CD4-positive, alpha-beta memory T cell (primary cell): ENCODE measurements at places on chromosomes 4 and X. TPM values are rescaled to one million over a fixed set of nuclear protein-coding genes. Genes with fewer than 3 reads are reported as not detected.

The MAGEA12 gene
- not detected for total RNA-seq

The CRLF2 gene
- total RNA-seq, result 0.19 TPM

The CCDC149 gene
- total RNA-seq, result 0.14 TPM

The MGAT4D gene
- not detected for total RNA-seq

The CLCN4 gene
- total RNA-seq, result 0.29 TPM

The CFAP99 gene
- 0.12 TPM for total RNA-seq

The PDGFRA gene
- not detected for total RNA-seq

The MTTP gene
- total RNA-seq, result not detected

The MED12 gene
- total RNA-seq, result 84.4 TPM

The SERTM2 gene
- not detected for total RNA-seq

The LRIT3 gene
- total RNA-seq, result 0.26 TPM

- DNase-seq, result no peak
Measured at GRCh38 chrX:134239016-134239415, 2.0 kb downstream of the CCDC160 start.

GRCh38 chr4:141099326-141099725 is 33.9 kb downstream of the RNF150 start:
- DNase-seq, result no peak

DNA sequence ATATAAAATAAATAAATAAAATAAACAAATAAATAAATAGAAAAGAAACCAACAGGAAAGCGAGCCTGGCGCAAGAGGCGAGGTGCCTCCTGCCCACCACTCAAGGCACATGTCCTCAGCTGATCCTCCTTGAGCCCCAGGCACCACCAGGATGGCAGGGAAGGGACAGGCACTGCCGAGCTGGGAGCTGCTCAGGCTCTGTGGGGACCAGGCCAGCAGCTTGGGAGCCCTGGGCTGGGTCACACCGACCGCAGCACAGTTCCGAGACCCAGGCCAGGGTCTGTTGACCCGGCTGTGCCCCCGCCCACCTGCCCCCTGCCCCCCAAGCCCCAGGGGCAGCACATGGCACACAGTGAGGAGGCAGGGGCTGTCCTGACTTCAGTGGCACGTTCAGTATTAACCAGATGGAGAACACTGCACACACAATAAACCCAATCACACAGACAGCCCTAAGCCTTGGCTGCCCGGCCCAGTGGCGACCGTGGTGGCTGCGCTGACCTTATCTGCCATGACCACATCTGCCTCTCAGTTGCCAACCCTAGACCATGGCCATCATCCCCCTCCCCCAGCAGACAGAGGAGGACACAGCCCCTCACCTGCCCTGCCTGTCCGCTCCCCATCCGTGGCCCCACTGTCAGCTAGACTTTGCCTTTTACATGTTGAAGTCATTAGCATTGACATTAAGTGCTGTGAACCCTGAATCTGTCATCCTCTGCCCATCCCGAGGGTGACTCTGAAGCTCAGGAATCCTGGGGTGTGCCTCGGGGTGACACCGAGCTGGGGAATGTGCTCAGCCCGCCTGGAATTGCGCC is 2.9 kb upstream of the TREX2 start:
- DNase-seq, result no peak

DNA sequence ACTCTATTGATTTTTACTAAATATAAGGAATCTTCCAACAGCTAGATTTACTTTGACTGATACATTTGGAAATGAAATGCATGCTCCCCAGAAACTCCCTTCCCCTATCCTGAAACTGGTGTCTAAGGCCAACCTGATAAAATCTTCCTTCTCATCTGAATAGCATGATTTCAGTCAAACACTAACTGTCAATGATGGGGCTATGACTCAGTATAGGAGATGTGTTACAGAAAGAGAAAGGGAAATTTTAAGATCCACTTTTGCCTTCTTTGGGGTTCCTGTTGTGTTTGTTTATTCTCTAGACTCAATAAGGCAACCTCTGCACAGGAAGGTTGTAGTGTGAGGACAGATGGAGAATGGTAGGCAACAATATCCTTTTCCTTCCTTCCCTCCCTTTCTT is 160.7 kb downstream of the MOSPD2 start:
- DNase-seq, result no peak

- no peak for DNase-seq
Measured at GRCh38 chr4:96012687-96013086, 172.8 kb downstream of the PDHA2 start.

- DNase-seq, result no peak
Measured at GRCh38 chr4:107831140-107831539, 6.4 kb downstream of the SGMS2 start.

DNA sequence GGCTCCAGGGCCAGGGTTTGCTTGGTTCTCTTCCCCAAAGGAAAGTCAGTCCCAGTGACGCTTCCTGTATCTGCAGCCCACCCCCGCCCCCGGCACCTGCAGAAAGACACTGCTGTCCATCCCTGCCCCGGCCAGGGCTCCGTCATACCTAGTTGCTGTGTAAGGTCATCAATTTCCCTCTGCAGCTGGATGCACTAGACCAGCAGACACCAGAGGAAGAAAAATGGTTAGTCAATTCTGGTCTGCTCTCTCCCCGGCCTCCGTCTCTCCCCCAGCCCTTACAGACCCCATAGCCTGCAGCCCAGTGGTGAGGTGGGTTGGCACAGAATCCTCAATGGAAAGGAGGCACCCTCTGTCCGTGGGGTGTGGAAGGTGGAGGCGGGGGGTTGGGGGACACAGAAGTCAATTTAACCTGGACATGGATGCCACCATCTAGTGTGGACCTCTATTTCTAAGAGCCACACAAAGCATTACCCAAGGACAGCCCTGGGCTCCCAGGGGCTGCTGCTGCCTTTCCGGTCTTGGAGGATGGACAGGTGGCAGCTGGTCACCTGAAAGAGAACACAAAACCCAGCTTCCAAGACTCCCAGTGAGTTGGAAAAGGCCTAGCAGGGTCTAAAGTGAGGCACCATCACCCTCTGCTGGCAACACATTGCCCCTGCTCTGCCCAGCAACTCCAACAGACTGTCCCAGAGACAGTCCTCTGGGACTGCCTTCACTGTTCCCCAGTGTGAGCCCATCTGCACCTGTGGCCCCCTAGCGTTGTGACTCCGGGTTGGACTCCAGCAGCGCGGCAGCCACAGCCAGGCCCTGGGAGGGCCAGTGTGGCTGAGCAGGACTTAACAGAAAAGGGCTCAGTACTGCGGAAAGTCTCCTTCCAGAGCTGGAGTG is 40.2 kb upstream of the NHSL2 start:
- DNase-seq, result no peak

DNA sequence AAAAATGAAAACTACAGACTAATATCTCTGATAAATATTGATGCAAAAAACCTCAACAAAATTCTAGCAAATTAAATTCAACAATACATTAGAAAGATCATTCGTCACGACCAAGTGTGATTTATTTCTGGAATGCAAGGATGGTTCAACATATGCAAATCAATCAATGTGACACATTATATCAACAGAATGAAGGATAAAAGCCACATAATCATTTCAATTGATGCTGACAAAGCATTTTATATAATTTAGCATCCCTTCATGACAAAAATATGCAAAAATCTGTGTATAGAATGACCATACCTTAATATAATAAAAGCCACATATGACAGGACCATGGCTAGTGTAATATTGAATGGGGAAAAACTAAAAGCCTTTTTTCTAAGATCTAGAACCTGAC is 457.2 kb upstream of the SPANXN1 start:
- no peak for DNase-seq

GRCh38 chr4:74006009-74006476 is 7.6 kb upstream of the CXCL5 start:
- no peak for DNase-seq

- DNase-seq, result no peak
Measured at GRCh38 chrX:8390771-8391170, 73.9 kb upstream of the VCX3B start.

DNA sequence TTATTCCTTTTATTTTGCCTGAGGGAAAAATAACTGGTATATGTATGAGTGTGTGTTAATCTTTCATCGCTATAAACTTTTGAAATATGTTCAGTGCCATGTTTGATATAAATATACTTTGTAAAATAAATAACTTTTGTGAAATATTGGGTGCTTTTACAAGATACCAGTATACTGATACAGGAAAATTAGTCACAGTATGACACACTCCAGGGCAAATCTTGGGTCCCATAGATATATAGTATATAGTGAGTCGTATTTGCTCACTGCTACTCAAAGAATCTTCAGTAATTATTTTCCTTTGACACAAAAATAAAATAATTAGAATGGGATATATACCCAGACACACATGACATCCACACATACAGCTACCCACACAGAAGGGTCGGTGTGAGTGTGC is 472.3 kb downstream of the GRID2 start:
- no peak for DNase-seq

DNA sequence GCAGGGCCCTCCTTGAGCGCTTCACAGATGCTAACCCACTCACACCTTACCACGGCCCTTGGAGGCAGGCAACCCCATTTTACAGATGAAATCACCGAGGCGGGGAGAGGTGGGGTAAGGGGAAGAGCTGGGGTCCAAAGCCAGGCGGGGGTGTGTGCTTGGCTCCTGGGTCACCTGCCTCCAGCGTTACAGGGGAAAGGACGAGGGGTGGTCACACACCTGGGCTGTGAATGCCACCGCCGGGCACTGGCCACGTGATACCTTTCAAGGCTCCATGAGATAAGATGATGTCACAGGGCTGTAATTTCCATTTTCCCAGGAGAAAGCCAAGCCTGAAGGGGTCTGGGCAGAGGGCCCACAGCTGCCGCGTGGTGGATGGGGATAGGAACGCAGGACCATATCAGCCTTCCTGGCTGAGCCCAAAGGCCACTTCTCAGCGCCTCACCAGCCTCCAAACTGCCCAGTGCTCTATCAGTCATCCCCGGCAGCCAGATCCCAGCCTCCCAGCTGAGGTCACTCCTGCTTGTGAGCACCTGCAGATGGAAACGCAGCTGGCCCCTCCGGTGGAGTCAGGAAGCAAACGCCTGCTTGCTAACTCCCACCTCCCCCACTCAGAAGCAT is 62.4 kb upstream of the CRMP1 start:
- DNase-seq, result no peak

DNA sequence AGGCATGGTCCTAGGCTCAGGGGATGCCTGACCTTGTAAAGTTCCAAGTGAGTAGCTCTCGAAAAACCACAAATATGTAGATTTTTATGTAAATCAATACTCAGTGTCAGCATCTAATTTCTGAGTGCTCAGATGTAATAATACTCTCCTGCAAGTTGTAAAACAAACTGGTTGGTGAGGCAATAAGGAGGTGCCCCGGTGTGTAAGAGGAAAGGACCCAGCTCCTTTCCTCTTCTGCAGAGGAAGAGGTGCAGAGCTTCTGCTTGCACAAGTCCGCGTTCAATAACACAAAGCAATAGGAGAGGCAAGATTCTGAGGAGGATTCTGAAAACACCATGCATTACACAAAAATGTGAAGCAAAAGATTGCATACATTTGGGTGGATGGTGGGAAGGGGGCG is 43.6 kb upstream of the ENPP6 start:
- DNase-seq, result no peak

DNA sequence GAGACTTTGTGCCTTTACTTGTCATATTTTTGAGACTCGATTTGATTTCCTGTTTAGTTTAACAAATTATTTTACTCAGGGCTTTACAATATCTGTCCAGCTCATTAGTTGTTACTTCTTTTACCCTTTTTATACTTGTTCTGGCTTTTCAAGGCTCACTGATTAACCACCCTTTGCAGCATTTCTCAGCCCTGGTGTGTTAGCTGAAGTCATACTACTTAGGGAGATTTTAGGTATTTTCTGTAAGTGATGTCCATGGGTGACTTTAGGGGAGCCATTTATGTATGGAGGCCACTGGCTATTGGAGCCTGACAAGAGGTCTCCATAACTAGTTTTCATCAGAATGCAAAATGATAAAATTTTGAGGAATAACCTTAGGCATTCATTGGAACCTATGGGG is 147.2 kb downstream of the RPA4 start:
- no peak for DNase-seq

- no peak for DNase-seq
Measured at GRCh38 chr4:12852338-12853307, 631.5 kb downstream of the RAB28 start.
